Inflammatory macrophage (primary cell): ENCODE measurements at places on chromosomes 2 and 18.

- DNase-seq = peak; percentile 78
Measured at GRCh38 chr2:74440378-74441169, 1.2 kb downstream of the RTKN start.

GRCh38 chr2:30803281-30803680 is 4.0 kb downstream of the CAPN13 start:
- DNase-seq = no peak

DNA sequence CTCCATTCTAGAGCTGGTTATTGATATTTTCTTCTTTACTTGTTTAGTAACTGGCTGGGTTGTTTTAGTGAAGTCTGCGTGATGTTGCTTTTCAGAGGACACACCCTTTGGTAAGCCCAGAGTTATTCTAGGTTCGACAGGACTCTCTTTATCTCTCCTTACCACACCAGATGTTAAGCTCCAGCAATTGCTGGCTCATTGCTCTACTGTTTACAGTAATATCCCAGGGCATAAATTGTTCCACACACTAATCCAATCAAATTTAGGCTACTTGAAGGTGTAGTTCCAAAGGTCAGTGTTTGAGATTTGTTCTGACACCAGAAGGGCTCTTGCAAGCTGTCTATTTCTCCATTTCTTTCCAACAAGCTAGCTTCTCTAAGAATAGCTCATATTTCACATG is 506.6 kb downstream of the NR4A2 start:
- DNase-seq = no peak

GRCh38 chr18:43271593-43272432 is 5.5 kb downstream of the SYT4 start:
- DNase-seq = peak; percentile 47

DNA sequence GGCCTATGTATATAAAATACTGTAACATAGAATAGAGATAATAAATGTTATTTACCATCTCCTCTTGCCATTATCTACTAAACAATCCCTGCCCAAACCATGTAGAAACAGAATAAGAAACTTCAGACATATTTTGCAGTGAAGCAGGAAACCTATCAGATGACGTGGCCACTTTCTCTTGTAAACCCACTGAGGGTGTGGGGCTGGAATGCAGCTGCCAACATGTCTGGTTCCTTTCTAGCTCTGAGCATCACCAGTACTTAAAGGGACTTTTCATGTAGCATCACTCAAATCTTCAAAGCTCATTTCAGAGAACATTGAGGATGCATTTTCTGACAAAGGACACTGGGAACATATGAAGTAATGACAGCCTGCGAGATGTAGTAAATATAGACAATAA is 251.8 kb downstream of the LPIN1 start:
- no peak for DNase-seq

- DNase-seq = no peak
Measured at GRCh38 chr2:239697399-239698164, 296.8 kb upstream of the HDAC4 start.

DNA sequence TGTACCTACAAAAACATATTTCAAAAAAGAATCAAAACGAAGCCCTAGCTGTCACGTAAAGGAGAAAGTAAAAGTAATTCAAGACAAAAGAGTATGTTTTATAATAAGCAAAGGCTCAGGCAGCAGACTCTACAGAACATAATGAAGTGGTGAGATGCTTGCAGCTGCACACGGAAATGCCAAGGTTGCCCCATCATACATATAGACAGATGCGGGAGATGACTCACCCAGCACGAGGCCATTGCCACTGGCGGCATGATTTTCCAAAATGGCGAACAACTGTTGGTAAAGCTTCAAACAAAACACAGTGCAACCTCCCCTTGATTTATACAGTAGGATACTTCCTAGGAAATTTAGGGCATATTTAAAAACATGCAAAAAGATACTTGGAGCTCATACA is 26.0 kb upstream of the C1QL2 start:
- no peak for DNase-seq

DNA sequence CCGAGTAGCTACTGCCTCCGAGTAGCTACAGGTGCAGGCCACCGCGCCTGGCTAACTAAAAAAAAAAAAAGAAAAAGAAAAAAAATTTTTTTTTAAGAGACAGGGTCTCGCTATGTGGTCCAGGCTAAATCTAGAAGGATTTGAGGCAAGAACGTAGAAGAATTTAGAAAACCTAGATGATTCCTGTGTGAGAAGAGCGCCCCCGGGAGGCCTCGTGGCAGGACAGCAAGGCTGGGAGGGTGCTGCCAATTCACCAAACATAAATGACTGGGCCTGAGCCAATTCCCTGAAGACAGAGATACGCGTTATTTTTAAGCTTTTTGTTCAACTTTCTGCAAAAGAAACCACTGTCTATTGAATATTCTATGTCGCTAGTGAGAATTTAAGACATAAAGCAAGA is 90.1 kb upstream of the TGFA start:
- peak; percentile 26 for DNase-seq

DNA sequence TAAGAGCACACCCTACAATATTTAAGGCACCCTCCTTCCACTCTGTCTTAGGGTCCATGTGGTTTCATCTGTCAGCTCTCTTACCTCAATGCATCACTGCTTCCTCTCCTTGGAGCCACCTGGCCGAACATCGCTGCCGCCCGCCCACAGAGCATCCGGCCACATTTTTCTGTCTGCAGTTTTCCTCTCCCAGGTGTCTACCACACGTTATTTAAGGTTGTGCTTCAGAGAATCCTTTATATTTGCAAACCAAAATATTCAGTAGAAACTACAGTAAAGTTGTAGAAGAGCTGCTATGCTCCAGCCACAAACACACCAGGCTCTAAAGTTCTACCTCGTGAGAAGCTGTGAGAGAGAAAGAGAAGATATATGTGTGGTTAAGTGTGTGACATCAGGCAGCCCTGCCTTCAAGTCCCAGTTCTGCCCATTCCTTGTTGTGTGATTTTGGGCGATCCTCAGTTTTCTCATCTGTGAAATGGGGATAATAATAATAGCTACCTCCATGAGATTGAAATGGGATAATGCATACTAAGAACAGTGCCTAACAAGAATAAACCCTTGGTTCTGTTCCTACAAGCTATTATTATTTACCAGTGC is 4.9 kb upstream of the STK17B start:
- DNase-seq = no peak
